A172 (cell line): ENCODE measurements at places on chromosomes 2 and 18.

- DNase-seq = peak; percentile 68
These were observed 128.3 kb downstream of the DNER start for GRCh38 chr2:229586012-229586411.

GRCh38 chr18:44180683-44181082 is 500.0 kb upstream of the SETBP1 start:
- no peak for DNase-seq

DNA sequence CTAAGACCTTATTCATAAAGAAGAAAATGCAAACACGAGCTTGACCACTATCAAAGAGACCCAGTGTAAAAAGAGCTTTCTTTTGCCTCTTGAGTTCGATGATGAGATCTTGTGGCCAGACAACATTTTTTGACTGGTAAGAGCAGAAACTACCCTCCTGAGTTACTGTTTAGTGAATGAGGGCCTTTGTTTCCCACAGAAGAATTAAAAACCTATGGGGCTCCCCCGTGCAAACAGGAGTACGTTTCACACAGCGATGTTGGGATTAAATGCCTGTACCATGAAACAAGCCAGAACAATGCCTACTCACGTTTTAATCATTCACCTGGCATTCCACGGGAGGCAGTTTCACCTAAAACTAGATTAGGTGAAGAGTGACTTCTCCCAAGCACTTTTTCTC is 36.0 kb downstream of the MYCN start:
- DNase-seq = no peak

DNA sequence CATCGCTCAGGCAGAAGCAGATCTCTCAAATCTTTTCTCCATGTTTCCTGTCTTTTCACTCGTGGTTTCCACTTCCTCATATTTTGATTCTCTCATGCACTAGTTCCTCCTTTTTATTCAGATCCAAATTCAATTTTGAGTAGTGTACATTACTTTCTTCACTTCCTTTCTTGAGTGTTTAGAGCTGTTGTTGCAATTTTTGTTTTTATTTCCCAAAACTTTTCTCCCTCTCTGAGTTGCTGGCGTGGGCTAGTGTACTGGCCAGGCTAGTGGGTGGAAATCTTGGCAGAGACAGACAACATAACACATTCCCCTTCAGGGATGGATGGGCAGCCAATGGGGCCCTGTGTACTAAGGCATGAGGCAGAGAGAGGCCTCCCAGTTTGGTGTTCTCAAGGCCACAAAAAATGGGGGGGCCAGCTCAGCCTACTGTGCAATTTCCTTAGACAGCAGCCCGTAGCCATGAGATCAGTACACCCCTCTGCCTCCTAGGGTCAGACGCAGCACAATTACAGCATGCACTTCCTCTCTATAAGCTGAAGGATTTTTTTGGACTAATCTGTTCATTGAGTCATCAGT is 145.1 kb upstream of the PID1 start:
- DNase-seq = peak; percentile 15

- DNase-seq = no peak
These were observed 381.6 kb downstream of the DSEL start for GRCh38 chr18:67134911-67135310.

DNA sequence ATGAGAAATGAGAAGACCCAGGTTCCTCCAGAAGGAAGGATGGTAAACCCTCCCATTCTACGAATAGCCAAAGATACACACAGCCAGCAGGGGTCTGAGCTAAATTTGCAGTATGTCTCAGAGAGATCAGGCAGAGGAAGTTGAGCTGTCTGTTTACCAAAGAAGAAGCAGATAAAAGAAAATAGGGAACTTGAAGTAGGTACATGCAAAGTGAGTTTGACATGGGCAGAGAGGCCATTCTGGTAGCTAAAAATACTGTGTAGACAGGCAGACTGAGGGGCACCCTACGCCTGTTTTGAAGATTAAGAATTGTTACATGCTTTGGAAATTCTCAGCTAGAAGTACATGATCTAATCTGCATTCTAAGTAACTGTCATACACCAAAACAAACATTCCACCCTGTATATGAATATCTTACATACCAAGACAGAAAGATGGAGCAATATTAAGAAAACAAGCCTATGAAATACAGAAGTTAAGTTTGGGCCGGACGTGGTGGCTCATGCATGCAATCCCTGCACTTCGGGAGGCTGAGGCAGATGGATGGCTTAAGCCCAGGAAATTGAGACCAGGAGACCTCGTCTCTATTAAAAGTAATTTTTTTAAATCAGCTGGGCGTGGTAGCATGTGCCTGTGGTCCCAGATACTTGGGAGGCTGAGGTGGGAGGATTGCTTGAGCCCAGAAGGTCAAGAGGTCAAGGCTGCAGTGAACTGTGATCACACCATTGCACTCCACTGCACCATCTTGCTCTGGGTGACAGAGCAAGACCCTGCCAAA is 157.9 kb downstream of the ANKRD44 start:
- no peak for DNase-seq

DNA sequence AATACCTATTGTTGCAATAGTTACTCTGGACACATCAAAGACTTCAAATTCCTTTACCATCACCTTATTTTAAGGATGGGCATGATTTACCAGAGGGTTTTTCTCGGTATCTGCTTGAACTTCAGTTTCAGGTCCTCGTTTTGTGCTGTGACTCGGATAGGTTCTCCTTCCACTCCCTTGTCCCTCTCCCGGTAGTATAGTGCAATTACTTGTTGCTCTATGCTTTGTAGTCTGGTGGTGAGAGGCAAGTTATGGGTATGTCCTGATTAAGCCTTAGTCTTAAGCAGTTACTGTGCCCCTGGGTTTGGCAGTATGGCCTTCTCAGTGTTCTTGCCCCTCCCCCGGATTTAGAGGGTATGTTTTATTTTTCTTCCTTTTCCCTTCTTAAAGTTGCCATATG is 96.6 kb downstream of the RHBDD1 start:
- DNase-seq = no peak

GRCh38 chr2:236179236-236180075 is 11.3 kb upstream of the GBX2 start:
- DNase-seq = peak; percentile 25

DNA sequence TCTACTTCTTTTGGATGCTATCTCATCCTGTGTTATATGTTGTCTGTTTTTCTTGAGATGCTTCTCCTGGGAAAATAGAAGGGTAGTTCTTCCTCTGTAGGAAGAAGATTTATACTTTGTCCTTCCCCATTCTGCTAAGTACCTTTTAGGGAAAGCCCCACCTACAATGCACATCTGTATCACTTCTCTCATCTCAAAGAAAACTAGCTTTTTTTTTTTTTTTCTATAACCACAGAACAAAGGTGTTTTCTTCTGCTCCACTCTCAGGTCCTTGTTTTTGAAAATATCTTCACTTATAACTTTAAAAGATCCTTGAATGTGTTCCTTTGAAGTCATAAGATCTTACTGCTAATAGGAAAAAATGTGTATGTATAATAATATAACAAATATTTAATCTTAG is 30.8 kb downstream of the CCDC150 start:
- DNase-seq = no peak

- no peak for DNase-seq
These were observed 4.5 kb downstream of the BOK start for GRCh38 chr2:241563031-241563507.

- peak; percentile 90 for DNase-seq
These were observed 15.1 kb downstream of the SPTBN1 start for GRCh38 chr2:54471221-54471711.

GRCh38 chr2:138279871-138280270 is 221.7 kb upstream of the SPOPL start:
- DNase-seq = no peak

GRCh38 chr2:74849228-74849892 is 15.4 kb downstream of the HK2 start:
- DNase-seq = no peak
